ENCODE measurements at places on chromosomes 6 and 20.
A peak's percentile ranks its signal among the peaks of the same experiment; 100 is the strongest.

DNA sequence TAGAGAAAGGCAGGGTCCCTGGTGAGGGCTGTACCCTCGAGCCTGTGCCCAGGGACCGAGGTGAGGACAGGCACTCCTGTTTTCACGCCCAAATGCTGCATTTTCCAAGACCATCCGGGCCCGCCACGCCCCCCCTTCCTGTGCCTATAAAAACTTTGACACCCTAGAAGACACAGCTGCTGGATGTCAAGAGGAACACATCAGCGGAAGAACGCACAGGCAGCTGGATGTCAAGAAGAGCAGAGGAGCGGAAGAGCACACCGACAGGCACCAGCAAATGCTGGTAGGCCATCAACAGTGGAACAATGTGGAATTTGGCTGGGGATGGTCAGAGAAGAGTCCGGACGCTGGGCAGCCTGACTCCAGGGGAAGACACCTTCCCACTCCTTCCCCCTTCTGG lies 56.1 kb downstream of the TXLNB start:
- DNase-seq: no peak

DNA sequence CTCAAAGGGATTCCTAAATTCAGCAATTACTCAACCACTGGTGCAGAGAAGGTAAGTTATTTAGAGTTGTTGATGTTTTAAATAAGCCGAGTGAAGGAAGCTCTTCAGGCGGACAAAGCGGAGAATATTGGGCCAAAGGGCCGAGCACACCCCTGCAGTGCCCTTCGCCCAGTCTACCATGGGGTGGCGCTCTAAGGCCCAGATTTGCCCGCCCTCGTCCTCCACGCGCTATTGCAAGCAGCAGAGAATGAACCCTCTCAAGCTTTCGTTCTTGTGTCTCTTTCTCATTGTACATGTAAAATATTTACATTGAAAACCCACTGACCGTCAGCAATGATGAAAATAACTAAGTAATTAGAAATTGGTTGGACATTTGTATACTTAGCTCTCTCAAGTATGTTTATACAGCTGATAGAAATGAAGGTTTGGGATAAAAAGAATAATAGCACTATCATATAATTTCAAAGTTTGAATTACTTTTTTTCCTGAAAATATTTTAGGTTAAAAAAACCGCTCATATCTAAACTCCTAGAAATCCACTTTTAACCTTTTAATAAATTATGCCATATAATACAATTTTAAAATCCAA lies 195.0 kb upstream of the CEP162 start:
- peak; percentile 73 for DNase-seq

DNA sequence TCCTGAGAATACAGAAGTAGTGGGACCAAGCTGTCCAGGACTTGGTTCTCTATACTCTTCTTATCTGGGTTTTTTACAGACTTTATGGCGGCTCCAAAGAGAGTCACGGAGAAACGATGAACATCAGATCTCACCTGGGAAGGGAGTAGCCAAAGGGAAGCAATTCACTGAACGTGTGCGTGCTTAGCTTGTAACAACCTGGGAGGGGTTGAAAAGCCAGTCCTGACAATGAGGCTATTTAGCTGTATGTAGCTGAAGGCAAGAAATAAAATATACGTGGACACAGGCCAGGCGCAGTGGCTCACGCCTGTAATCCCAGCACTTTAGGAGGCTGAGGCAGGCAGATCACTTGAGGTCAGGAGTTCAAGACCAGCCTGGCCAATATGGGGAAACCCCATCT lies 18.2 kb upstream of the RBL1 start:
- DNase-seq: no peak

DNA sequence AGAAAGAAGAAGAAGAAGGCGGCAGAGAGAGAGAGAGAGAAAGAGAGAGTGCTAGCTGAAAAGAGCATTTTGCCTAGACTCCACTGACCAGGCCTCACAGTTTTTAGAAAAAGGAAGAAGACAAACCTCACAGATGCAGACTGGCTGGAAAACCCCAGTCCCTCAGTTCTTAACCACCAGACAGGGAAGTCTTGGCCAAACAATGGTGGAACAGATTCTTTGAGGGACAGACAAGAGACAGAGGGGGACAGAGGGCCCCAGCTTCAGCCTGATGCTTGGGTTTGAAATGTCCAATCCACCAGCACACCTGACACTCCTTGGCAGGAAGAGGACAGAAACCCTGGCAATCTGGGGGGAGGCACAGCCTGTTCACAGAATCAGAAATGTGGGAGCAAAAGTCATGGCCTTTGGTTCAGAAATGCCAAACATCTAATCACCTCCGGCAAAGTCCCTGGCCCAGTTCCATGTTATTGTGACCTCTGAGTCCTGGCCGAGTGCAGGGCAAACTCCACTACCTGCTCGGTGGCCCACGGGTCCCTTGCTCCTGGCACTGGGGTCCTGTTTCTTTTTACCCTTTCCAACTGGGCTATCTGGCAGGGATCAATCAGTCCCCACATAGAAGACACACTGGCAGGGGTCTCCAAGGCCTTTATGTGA lies 235.2 kb downstream of the LY86 start:
- peak; percentile 24 for DNase-seq

GRCh38 chr6:159056432-159056831 lies 11.6 kb upstream of the TAGAP start:
- DNase-seq: no peak

GRCh38 chr20:23105193-23105592 lies 19.1 kb upstream of the CD93 start:
- no peak for DNase-seq

DNA sequence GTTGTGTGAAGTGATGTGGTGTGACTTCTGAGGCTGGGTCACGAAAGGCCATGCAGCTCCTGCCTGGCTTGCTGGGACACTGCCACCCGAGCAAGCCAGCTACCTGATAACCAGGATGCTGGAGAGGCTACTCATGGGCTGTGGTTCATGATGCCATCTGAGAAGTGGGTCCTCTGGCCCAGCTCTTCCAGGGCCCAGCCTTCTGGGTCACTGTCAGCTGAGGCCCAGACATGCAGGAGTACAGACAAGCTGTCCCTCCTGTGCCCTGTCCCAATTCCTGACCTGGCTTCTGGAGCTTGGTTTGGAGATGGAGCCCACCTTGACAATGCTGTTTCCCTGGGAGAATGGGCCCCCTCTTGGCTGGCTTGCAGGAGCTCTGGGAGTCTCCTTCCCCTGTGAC lies 87.0 kb downstream of the DHX35 start:
- DNase-seq: no peak

DNA sequence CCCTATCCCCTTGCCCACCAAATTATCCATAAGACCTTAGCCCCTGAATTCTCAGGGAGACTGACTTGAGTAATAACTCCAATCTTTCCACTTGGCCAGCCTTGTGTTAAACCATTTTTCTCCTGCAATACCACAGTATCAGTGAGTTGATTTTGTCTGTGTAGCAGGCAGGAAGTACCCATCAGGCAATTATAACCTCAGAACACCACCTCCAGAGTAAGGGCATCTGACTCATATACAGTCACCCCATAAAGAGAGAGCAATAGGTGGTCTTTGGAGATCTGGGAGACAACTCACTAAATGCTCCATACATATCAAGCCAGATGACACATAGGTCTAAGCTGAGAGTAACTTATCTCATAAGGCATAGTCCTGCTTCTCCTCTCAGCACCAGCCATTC lies 83.7 kb downstream of the FILIP1 start:
- no peak for DNase-seq
